Activated CD4-positive, alpha-beta T cell treated with anti-CD3 and anti-CD28 coated beads for 36 hours (primary cell): ENCODE measurements at places on chromosomes 7 and 10. TPM values are rescaled to one million over a fixed set of nuclear protein-coding genes. Genes with fewer than 3 reads are reported as not detected.

DNA sequence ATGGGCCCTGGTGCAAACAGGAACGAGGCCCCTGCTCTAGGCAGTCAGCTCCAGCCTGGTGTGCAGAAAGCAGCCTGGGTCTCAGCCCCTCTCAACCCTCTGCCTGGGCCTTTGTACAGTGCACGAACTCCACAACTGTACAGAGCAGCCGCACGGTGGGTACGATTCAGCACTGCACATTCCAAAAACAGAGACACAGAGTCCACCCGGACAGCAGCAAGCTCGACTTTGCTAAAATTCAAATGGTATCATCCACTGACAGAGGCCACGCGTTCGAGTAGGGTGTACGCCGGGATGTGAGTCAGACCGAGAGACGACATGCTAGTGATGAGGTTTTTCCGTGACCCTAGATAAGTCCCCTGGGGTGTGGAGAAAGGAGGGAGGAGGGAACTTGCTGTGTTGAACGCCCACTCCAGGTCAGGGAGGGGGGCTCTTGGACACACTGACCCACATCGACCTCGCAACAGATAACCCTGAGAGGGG is 65.6 kb upstream of the PDGFA start:
- peak; percentile 88 for DNase-seq

GRCh38 chr10:51706225-51706624 is 6.8 kb upstream of the CSTF2T start:
- DNase-seq: no peak

DNA sequence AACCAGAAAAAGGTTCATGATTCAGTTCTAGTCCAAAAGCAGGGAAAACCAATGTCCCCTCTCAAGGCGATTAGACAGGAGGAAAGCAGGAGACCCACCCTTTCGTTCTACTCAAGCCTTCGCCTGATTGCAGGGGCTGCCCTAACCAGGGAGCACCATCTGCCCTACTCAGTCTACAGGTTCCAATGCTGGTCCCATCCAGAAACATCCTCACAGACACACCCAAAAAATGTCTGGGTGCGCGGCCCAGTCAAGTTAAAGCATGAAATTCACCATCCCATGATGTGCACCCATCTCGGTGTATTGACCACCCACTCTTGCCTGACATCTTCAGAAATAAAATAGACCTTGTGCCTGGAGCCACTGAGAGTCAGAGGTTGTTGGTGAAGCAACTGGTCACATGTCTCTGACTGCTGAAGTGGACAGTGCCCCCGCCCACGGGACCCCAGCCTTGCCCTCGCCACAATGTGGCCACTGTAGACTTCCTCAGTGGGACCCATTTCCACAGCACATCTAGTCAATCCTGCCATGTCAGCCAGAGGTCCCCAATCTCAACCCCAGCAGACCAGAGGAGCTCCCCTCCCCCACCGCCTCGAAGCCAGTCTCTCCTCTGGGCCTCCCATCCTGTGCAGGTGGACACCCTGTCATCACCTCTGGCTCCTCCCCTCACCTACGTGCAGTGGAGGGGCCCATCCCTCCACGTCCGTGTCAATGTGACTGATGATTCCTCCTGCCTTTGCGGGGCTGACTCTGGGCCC is 116.3 kb upstream of the PPP2R2D start:
- no peak for DNase-seq

DNA sequence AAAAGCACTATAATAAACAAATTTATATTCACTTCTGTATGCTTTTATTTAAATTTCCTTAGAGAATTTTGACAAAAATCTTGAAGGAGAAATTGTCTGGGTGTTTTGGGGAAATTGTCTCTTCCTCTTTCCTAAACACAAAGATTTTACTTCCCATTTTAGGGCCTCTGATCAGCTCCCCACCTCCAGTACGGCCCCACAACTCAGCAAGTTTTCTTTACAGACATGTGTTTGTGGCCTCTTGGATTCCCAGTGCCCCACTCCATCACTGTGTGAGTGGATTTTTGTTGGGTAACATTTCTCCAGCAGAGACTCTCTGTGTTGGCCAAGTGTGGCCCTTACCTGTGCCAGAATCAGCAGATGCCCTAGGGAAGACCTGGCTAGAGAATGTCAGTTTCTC is 182.8 kb upstream of the CDC14C start:
- DNase-seq: no peak

DNA sequence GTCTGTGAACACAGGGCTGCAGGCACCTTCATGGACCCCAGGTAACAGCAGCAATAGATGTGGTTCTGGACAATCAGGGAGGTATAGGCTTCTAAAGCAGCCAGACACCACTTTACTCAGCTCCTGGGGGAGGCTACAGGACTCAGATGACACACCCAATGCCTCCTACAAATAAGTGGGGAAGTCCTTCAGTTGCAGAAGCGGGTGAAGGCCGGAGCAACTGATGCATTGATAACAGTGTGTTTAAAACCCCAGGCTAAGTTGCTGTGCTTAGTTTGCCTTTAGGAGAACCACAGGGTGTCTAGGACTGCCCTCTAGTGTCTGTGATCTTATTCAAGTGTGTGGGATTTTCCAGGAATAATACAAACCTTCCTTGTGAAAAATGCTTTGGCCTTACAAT is 5.9 kb upstream of the ITGA8 start:
- no peak for DNase-seq

DNA sequence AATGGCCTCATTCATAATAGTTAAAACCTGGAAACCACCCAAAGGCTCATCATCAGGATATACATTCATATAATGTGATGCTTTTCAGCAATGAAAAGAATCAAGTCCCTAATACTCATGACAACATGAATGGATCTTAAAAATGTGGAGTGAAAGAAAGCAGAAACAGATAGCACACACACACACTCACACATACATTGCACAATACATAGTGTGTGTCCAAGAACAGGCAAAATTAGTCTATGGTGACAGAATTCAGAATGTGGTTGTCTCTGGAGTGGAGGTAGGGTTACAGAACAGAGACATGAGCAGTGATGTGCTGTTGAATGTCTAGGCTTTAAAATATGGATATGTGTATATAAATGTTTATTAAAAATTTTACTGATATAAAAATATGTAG is 419.9 kb upstream of the PCDH15 start:
- DNase-seq: no peak

DNA sequence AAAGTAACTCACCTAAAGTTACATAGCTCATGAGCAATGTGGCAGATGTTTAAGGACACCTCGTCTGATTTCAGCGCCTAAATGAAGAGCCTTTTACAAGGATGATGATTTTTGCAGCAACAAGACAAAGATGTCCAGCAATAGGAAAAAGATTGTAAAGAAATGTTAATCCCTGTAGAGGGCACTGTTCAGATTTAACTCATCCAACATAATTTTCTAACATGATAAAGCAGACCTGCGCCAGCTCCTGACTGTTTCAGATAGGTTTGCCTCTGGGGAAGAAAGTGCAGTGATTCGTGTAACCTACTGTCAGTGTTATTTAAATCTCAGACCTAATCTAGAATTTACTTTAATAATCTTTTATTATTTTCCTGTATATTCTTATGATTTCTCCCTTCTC is 595.2 kb downstream of the AUTS2 start:
- DNase-seq: no peak

The AASS gene
- total RNA-seq: 2.1 TPM

GRCh38 chr7:45700556-45700955 is 126.4 kb downstream of the ADCY1 start:
- no peak for DNase-seq

DNA sequence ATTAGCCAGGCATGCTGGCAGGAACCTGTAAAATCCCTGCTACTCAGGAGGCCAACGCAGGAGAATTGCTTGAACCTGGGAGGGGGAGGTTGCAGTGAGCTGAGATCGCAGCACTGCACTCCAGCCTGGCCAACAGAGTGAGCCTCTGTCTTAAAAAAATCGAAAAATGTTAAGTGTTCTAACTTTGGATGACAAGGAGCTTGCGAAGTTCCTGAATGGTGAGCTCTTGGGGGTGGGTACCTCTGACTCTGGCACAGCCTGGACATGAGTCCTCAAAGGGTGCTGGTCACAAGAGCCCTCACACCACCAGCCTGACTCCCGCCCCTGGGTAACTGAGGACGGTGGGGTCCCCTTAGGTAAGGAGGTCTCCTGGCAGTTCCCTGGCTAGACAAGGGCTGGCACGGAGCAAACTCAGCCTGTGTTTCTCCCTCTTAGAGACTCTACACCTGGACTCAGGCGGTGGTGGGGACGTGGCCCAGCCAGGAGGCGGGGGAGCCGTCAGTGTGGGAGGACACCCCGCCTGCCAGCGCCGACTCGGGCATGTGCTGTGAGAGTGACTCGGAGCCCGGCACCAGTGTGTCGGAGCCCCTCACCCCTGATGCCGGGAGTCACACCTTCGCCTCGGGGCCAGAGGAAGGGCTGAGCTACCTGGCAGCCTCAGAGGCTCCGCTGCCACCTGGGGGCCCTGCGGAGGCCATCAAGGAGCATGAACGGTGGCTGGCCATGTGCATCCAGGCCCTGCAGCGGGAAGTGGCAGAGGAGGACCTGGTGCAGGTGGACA is 24.1 kb downstream of the AMZ1 start:
- no peak for DNase-seq

GRCh38 chr10:130354573-130354954 is 218.4 kb downstream of the GLRX3 start:
- no peak for DNase-seq

The PDLIM1 gene
- 0.34 TPM for total RNA-seq
